Right renal cortex interstitium (tissue), 3 donors: ENCODE measurements at places on chromosomes 3 and 15. TPM values are rescaled to one million over a fixed set of nuclear protein-coding genes. Genes with fewer than 3 reads are reported as not detected.

- DNase-seq = no peak
These were observed 11.8 kb upstream of the KIF7 start for GRCh38 chr15:89666858-89667705.

- DNase-seq = no peak
These were observed 80.0 kb upstream of the CACNA2D3 start for GRCh38 chr3:54042259-54042823.

DNA sequence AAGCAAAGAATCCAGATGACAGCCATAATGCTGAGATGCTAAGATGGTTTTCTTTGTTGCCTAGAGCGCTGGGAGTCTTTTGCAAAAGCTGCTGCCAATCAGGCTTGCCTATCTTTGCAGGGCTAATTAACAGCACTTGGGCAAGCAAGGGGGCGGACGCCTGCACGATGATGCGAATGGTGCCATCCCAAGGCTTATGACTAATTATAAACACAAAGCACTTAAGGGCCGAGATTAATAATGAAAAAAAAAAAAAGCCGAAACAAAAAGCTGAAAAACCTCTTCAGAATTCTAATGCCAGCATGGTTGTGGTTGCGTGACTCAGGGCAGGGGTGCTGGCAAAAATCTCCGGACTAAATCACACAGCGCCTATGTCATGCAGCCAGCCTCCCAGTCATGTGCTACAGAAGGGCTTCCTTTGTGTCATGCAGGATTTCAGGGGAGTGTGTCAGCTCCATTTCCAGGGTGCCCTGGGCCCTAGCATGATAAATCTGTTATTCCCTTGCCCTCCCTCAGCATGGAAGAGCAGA lies 185.0 kb upstream of the ANKRD28 start:
- no peak for DNase-seq

The IL20RB gene
- 0.53 TPM for polyA plus RNA-seq

- no peak for DNase-seq
These were observed 18.1 kb downstream of the LRRC58 start for GRCh38 chr3:120331076-120331475.
